A549 (cell line): ENCODE measurements at places on chromosomes 5 and 9.

- no peak for DNase-seq
These were observed 403.9 kb downstream of the ZNF608 start for GRCh38 chr5:124342584-124342983.

- DNase-seq: no peak
These were observed 522.3 kb downstream of the MAT2B start for GRCh38 chr5:164027738-164028137.

- no peak for DNase-seq
These were observed 30.1 kb upstream of the HAPLN1 start for GRCh38 chr5:83750749-83751148.

DNA sequence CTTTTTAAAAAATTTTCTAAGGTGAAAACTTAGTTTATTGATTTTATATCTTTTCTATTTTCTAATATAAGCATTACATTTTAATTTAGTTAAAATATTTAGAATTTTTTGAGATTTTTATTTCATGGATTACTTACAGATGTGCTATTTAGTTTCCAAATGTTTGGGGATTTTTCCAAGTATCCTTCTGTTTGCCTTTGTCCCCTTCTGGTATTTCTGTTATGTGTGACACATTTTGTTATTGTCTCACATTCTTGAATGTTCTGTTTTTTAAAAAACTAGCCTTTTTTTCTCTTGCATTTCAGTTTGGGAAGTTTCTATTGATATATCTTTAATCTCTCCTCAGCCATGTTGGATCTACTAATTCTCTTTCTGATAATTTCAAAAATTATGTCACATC, 234.9 kb downstream of the FAM170A start:
- no peak for DNase-seq

GRCh38 chr9:91163444-91163772, 198.3 kb downstream of the AUH start:
- DNase-seq: no peak

DNA sequence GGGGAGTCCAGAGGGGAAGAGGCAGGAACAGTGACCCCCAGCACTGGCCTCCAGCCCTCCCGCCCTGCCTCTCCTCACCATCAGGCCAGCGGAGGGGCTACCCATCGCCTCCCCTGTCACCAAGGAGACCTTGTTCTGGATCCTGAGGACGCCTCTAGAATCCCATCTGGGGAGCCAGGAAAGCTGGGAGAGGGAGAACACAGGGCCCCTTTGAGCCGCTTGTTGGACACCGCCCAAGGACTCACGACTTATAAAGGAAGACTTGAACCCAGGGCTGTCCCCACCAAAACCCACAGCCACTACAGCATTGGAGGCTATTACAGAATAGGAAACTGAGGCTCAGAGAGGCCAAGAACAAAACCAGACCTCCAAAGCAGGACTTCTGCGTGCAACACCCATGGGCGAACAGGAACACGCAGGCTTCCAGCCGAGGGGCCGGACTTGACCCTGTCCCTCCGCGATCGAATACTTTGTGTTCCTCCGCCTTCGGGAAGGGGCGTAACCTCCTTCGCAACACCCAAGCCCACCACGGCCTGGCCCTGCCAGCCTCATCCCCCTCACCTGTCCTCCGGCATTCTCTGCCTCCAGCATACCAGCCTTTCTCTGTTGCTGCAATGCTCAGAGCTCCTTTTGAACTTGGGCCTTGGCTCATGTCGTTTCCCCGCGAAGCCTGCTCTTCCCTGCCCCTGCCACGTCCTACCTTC, 54.2 kb downstream of the C9orf50 start:
- no peak for DNase-seq

DNA sequence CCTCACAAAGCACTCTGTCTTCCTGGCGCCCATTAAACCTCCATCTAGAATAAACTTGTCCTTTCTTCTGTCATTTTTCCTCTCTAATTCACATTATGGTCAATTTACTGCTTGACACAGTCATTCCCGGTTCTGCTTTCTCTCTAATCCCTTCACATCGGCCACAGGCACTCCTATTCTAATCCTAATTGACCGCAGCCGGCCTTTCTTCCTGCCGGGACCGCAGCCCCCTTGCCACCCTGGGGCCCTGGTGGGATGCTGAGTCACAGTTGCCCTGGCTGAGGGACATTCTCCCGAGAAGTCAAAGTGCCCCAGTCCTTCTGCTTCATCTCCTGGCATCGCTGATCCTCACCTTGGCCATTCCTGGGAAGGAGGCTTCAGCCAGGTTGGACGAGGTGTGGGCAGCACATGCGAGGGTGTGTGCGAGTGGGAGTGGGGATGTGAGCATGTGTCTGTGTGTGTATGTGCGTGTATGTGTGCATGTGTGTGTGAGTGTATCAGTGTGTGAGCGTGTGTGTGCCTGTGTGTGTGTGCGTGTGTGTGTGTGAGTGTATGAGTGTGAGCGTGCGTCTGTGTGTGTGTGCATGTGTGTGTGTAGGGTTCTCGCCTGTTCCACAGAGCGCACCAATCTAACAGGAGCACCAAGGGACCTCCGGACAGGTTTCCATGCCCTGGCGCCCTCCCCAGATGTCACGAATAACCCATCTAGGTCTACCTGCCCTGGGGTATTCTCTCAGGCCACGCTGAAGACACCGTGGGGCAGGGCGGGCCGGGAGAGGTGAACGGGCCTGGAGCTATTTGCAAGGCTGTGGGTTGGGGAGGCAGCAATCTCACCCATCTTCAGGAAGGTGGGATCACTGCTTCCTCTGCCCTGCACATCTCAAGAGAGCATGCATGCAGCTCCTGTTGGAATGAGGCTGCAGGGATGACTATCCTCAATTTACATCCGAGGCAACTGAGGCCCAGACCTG, 191.2 kb downstream of the PAX5 start:
- no peak for DNase-seq

GRCh38 chr5:138745268-138745667, 8.0 kb upstream of the CTNNA1 start:
- no peak for DNase-seq

DNA sequence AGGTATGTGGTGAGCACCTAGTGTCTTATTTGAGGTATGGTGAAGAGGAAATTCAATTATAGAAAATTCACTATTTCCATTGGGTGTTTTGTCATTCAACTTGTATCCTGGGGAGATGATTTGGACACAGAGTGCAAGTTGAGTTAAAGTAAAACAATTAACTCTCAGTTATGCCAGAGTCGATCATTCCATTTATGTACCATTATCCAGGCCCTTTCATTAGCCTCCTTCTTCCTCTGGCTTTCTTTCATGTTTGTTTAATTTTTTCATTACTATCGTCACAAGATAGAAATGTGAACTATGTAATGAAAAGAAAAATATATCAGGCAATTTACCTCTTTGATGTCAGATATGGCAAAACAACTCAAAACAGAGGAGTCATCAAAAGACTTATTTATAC, 1347.2 kb upstream of the NUDT12 start:
- peak; percentile 8 for DNase-seq

DNA sequence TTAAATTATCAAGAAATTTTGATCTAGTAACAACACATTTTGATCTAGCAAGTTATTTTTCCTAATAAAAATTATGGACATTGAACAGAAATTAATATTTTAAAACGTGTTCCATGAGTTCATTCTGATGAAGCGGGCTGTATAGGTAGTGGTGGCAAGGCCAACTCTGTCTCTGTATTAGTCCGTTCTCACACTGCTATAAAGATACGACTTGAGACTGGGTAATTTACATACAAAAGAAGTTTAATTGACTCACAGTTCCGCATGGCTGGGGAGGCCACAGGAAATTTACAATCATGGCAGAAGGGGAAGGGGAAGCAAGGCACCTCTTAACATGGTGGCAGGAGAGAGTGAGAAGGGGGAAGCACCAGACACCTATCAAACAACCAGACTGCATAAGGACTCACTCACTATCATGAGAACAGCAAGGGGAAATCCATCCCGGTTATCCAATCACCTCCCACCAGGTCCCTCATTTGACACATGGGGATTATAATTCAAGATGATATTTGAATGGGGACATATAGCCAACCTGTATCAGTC, 61.2 kb downstream of the TMEM232 start:
- DNase-seq: no peak

GRCh38 chr5:100706776-100707175, 171.6 kb downstream of the FAM174A start:
- DNase-seq: peak; percentile 29

- DNase-seq: no peak
These were observed 518.7 kb upstream of the MEF2C start for GRCh38 chr5:89401659-89402058.

DNA sequence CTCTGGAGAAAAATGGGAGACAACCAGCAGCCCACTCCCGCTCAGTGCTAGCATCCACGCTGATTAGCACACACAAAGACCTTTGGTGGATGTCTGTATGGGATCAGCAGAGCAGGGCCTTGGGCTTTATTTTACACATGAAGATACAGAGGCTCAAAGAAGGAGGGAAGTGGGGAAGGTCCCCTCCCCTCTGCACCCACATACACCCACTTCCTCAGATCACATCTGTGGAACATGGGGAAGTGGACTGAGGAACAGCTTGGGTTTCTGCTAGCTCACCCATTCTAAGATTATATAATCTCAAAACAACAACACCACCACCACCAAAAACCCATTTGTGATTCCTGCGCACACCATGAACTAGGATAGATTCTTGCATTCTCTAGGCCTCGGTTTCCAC, 14.0 kb downstream of the GGTA1 start:
- DNase-seq: no peak

DNA sequence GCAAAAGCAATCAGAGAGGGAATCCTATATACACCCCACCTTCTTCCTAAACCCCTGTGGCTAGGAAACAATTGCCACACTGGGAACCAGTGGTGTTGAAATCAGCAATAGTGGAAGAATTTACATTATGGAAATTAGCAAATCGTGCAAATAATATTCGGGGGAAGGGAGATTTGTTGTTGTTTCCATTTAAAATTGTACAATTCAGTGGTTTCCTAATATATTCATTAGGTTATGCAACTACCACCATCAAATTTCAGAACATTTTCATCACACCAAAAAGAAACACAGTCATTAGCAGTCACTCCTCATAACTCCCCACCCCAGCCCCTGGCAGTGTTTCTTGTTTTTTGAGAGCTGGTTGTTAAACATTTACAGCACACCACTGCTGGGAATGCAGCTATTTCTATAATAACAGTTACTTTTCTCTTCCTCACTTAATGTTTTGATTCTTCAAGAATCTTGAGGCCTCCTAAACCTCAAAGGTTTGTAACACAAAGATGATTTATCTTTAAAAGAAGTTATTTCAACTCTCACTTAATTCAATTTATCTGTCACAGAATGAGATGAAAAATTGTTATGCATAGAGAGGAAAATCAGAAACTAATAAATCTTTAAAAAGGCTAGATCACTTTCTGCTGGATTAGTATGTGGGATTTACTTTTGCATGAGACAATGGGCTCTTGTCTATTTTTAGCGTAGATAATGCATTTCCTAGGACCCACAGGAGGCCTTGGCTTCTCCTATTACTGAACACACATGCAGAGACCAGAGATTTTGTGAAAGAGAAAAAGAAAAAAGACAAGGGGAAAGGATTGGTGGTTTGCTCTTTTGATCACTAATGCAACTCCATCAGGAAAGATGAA, 91.8 kb upstream of the DAPK1 start:
- no peak for DNase-seq

DNA sequence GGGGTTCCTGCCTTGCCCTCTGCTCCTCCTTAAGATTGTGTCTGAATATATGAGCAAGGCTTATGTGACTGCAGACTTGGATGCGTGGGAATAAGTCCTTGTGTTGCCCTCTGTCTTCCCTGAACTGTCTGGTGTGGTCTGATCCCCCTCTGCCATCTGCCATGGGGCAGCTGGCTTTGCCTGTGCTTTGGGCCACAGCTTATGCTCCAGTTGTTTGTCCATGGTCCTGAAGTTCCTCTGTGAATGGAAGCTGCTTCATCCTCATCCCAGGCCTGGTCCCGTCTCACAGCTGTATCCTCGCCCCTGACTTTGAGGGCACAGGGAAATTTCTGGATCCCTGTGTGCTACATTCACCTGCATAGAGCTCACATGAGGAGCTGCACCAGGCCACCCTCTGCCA, 14.7 kb downstream of the IL31RA start:
- no peak for DNase-seq

DNA sequence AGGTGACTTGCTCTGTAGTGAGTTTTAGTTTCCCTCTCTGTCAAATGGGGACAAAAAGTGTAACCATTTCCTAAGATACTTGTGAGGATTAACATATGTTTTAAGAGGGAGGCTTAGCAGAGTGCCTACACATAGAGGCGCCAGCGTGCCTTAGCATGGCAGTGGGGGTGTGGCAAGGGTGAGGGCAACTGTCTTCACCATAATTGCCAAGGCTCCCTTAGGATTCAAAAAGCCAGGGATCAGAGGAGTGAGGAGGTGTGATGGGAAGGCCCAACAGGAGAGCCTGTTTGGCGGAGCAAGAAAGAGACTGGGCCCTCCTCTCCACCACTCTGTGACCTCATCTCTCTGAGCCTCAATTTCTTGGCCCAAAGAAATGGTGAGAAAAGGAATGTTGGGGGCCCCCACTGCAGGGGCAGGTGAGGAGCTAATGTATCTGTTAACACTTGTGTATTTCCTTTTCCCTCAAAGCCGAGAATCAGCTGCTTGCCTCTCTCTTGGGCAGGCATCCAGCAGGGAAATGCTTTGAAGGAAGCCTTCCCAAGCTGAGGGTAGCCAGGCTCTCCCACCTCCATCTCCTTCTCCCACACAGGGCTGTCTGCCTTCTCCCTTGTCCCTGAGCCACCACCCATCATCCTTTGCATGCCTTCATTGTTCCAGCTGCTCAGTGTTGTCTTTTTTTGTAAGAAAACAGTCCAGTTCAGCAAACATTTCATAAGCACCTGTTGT, 76.0 kb downstream of the DAB2IP start:
- no peak for DNase-seq

GRCh38 chr5:39478863-39479262, 54.1 kb upstream of the DAB2 start:
- DNase-seq: no peak

GRCh38 chr5:85182344-85182743, 797.7 kb upstream of the EDIL3 start:
- DNase-seq: no peak

DNA sequence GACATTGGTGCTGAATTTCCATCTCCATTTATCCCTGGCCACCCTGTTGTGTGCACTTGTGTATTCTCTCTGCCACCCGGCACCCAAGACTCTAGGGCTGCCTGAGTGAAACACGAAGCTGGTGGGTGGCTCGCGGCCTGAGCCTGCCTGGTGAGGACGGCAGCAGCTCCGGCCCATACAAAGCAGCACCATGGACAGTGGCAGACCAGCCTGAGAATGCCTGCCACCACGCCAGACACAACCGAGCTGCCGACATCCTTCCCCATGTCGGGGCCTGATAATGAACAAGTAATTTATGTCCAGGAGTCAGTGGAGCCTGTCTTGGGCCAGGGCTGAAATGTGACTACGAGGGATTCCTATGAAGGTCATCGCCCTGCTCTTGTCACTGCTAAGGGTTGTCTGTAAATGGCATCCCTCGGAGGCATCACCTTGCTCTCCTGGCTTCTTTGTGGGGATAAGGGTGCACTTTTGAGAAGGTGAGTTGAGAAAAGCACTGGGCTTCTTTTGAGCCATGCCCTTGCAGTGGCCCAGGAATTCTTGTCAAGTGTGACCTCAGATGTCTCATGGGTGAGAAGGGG, 175.7 kb downstream of the MELK start:
- peak; percentile 41 for DNase-seq
